ENCODE measurements at places on chromosomes 7 and 10.

GRCh38 chr10:110566472-110567200 is 859 bp upstream of the SMC3 start:
- no peak for DNase-seq

GRCh38 chr7:22295402-22296264 is 61.3 kb downstream of the RAPGEF5 start:
- no peak for DNase-seq

DNA sequence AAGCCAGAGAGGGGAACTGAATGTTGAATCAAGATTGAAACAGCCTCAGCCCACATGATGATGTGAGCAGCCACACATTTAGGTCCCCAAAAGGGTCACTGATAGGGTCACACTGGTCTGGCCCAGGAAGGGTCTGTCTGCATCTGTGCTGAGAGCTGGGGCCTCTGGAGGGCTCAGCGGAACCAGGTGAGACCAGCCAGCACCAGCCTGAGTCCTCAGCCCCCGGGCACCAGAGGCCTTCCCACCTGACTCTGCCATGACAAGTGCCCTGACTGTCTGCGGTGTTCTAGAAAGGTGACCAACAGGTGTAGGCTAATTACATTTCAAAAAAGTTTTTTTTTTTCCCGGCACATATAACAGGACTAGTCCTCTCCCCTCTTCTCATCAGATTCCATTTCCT is 76.2 kb downstream of the WDR11 start:
- DNase-seq, result no peak

GRCh38 chr10:65501259-65501658 is 1424.6 kb upstream of the LRRTM3 start:
- DNase-seq, result no peak

DNA sequence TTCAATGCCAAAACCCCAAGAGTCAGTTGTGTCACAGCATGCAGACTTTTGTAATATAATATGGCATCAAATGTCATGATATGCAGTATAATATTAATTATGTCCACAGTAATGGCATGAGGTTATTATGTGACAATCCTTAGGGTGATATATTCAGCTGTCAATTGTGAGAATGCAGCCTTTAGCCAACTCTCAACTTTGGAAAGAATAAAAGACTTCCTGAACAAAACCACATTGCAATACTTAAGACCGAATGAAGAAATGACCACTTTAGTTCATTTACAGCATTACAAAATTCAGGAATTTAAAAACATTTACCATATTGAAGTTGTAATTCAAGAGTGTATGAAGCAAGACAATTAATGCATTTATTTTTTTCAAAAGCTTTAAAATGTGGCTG is 45.4 kb downstream of the CPVL start:
- no peak for DNase-seq

GRCh38 chr10:72637398-72637857 is 11.5 kb upstream of the MICU1 start:
- no peak for DNase-seq

DNA sequence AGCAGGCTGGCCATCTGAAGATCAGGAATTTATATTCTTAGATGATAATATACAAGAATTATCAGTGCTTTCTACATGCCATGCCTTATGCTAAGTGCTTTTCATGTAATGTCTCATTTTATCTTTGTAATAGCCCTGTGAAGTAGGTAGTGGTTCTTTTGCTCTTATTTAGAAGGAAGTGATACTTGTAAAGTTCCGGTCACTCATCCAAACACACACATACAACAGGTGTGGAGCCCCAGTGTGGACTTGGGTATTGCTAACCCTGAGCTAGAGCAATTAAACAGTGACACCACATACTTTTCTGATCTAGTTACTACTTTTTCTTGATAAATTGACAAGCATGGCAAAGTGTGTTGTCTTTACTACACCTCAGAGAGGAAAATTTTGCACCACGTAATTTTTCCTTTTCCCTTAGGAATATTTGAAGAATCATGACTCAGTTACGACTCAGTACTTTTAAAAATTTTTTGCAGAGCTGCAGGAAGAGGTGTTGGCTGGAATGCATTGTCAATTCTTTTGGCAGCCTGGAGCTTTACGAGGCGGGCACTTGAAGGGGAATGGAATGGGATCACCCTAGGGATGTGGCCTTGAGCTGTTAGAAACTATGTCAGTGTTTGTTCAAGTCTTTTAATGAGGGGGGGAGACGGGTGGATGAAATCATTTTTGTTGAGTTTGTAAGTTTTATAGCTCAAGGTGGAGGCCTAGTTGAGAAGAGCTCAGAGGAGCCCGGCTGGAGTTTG is 212.5 kb upstream of the CELF2 start:
- no peak for DNase-seq

DNA sequence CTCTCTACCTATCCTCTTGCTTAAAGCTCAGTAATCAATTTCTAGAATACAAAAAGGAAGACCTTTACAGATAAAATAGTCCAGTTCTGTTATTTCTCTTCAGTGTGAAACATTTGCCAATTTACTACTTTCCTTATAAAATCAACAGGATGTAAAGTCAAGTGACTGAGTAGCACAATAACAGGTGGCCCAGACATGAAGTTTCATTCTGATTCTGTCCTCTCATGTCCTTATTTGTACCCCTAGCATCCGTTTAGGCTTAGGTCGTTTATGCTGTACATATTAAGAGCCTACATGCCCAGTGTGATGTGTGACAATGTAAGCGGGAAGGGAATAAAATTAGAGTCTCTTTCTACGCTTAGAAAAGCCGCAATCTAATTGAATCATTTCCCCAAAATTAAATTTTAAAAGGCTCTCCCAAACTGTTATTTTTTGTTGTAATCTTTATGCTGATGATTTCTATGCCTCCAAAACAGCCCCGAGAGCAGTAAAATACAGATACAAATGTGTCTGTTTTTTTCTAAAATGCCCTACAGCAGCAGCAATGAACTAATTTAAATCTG is 29.1 kb downstream of the EPC1 start:
- DNase-seq, result no peak

GRCh38 chr7:36153571-36154097 is 580 bp downstream of the EEPD1 start:
- no peak for DNase-seq

DNA sequence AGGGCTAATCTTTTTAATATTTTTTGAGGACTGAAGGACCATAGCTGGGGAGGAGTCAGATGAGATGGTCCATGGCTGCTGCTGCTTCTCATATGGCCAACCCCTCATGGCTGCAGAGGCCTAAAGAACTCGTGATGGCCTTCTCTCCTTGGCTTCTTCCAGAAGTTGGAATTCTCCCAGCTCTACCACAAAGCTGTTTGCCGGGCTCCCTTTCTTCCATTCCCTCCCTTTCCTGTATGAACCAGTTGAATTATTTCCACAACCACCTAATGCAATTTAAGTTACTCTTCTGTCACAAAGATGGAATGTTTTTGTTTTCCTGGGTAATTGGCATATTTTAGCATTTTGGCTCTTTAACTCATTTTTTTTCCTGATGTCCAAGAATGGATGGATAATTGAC is 80.7 kb downstream of the PHTF2 start:
- no peak for DNase-seq

- DNase-seq, result no peak
These were observed 736.3 kb downstream of the POM121L12 start for GRCh38 chr7:53771701-53772100.

DNA sequence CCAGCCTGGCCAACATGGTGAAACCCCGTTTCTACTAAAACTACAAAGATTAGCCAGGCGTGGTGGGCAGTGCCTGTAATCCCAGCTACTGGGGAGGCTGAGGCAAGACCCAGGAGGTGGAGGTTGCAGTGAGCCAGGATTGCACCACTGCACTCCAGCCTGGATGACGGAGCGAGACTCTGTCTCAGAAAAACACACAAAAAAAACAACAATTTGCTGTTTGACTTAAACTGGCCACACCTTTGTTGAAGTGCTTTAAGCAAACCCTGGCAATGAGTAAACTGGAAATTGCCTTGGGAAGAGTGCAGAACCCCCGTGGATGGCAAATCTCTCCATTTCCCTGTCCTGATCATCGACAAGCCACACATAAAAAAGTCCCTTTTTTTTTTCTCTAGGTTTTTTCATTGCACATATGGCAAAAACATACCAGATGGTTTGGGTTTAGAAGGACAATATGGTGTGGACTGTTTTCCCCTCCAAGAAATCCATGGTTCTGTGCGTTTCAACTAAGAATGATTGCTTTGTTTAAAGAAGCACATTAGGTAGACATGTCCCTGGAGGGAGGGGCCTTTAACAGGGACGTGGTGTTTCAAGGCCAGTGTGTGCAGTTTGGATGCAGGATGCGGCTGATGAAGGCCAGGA is 76.9 kb downstream of the NRP1 start:
- DNase-seq, result no peak

Data from esophagus squamous epithelium (tissue), 5 donors.